ENCODE measurements at places on chromosomes 12 and 14. TPM values are rescaled to one million over a fixed set of nuclear protein-coding genes. Genes with fewer than 3 reads are reported as not detected.

Gene JPH4
- not detected for total RNA-seq

Gene CD163L1
- 3.5 TPM for total RNA-seq

Gene KRT80
- 27.4 TPM for total RNA-seq

Gene PZP
- not detected for total RNA-seq

Gene TIMELESS
- 14.0 TPM for total RNA-seq

Gene HOXC6
- 11.5 TPM for total RNA-seq

Gene NEUROD4
- not detected for total RNA-seq

Gene DPY19L2
- total RNA-seq: not detected

Gene PTPRB
- total RNA-seq: 0.69 TPM

Gene RNASE2
- not detected for total RNA-seq

DNA sequence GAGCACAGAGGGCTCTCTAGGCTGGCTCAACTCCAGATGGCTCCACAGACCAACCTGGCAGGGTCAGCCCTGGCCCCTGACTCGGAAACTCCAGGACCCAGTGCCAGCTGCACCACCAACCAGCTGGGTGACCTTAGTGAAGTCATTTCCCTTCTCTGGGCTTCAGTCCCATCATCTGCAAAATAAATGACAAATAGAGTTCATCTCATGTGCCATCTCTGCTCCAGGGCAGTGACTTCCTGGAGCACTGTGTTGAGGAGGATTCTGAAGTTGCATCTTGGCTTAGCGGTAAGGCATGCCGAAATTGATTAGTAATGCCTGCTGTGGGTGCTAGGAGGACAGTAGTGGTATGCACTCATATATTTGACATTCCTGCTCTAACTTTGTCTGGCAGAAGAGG, 31.5 kb downstream of the DTX1 start:
- H3K4me1 ChIP-seq: no peaks in the 10 kb centered on the region
- no peak overlapping the region for H3K27ac ChIP-seq
- no peak for DNase-seq
- H3K36me3 ChIP-seq: no peaks in the 10 kb centered on the region

DNA sequence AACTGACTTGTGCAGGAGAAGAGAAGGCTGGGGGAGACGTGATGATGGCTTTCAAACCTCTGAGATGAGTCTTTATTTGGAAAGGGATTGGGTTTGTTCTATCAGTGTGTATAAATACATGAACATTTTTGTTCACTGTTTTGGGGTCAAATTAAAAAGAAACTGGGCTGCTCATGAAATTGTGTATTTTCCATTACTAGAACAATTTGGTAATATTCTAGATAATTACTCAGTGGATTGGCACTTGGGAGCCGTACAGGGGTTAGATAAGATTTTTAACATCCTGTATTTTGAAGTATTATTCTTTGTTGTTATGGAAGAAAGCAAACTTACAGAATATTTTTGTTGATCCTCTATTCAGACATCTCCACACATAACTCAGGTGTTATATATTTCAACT, 340.6 kb downstream of the PRKD1 start:
- no peak overlapping the region for H3K4me3 ChIP-seq
- H3K36me3 ChIP-seq: no peaks in the 10 kb centered on the region
- no peak overlapping the region for H3K27ac ChIP-seq
- H3K4me1 ChIP-seq: peaks cover 7% of the 10 kb centered on the region
- DNase-seq: no peak
- H3K27me3 ChIP-seq: no peaks in the 10 kb centered on the region

DNA sequence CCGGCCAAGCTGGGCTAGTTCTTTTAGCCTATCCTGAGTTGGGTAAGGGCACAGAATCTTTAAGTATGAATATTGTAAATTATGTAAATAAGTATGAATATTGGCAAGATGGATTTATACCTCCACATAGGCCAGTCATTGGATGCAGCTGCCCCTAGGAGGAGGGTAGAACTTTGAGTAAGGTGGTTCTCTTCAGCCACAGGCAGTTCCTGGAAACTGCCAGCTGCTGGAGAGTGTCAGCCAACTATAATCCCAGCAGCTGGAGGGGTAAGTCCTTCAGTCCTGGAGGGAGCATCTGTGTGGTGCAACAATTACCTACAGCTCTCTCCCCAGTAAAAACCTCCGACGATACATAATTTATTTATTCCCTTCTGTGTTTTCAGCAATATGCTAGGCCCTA, 65.8 kb upstream of the TMPO start:
- no peaks in the 10 kb centered on the region for H3K36me3 ChIP-seq
- peaks cover 17% of the 10 kb centered on the region for H3K4me1 ChIP-seq
- no peaks in the 10 kb centered on the region for H3K27me3 ChIP-seq
- H3K4me3 ChIP-seq: no peak overlapping the region
- DNase-seq: no peak

DNA sequence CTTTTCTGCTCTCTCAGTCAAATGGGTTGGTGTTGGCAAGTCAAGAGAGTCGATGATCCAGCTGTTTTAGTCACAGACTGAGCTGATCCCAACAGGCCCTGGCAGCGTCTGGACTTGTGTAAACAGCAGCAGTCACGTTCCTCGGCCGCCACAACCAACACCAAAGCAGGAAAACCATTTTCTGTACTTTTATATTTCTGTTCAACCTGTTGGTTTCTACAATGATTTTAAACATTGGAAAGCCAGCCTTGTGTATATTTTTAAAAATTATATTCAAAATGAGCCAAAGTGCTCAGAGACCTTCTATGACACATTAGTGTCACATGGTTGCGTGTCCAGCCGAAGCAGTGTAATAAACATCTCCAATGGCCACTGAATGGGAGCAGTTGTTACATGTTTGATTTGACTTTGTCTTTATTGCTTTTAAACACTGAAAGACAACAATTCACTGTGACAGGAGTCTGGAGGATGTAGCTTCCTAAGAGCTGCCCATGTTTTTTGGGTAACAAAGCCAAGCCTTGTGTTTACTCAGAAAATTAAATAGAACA, 5.9 kb upstream of the SIVA1 start:
- peaks cover 25% of the 10 kb centered on the region for H3K4me1 ChIP-seq
- H3K36me3 ChIP-seq: no peaks in the 10 kb centered on the region
- no peaks in the 10 kb centered on the region for H3K27me3 ChIP-seq
- H3K4me3 ChIP-seq: no peak overlapping the region
- peak overlapping the region; percentile 66 for H3K27ac ChIP-seq
- no peak for DNase-seq

- H3K4me1 ChIP-seq: no peaks in the 10 kb centered on the region
- no peak overlapping the region for H3K4me3 ChIP-seq
- H3K36me3 ChIP-seq: no peaks in the 10 kb centered on the region
- no peak overlapping the region for H3K27ac ChIP-seq
- H3K27me3 ChIP-seq: peaks cover 100% of the 10 kb centered on the region
These were observed 453.5 kb downstream of the FOXG1 start for GRCh38 chr14:29220072-29220471.

- H3K4me3 ChIP-seq: no peak overlapping the region
- peak; percentile 4 for DNase-seq
- no peaks in the 10 kb centered on the region for H3K36me3 ChIP-seq
- H3K27me3 ChIP-seq: no peaks in the 10 kb centered on the region
- no peak overlapping the region for H3K27ac ChIP-seq
- no peaks in the 10 kb centered on the region for H3K4me1 ChIP-seq
These were observed 777.9 kb downstream of the FSCB start for GRCh38 chr14:43729143-43729542.

DNA sequence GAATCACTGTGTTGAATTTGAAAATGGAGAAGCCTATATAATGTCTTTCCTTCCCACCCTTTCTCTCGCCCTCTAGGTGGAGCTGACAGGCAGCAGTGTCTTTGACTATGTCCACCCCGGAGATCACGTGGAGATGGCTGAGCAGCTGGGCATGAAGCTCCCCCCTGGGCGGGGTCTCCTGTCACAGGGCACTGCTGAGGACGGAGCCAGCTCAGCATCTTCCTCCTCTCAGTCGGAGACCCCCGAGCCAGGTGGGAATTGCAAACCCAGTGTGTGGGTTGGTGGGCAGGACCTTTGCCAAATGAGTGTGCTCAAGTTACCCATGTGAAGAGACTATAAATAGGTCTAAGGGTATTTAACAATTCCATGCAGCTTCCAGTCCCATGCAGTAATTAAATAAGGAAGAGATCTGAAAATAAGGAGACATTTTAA, 274.7 kb downstream of the EGLN3 start:
- no peak overlapping the region for H3K4me3 ChIP-seq
- no peak overlapping the region for H3K27ac ChIP-seq
- no peaks in the 10 kb centered on the region for H3K27me3 ChIP-seq
- peak; percentile 61 for DNase-seq
- no peaks in the 10 kb centered on the region for H3K36me3 ChIP-seq

DNA sequence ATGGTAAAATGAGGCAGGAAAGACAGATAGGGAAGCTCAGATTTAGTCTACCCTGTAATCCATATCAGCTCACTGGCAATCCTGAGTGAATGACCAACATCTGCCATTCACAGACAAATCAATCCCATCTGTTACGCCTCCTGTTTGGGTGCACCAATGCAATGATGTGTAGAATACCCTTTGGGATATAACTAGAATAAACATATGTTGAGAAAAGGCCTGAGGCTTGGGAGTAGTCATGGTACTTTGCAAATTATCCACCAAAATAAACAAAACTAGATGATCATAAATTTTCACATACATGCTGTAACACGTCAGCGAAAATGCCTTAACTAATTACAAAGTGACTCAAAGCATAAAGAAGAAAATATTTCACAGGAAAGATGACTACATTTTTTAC, 78.8 kb downstream of the KCNC2 start:
- H3K4me3 ChIP-seq: no peak overlapping the region
- no peaks in the 10 kb centered on the region for H3K27me3 ChIP-seq

GRCh38 chr12:47868552-47869031, 36.2 kb downstream of the VDR start:
- H3K4me1 ChIP-seq: peaks cover 17% of the 10 kb centered on the region
- H3K4me3 ChIP-seq: no peak overlapping the region
- DNase-seq: no peak

- H3K4me1 ChIP-seq: no peaks in the 10 kb centered on the region
- H3K27me3 ChIP-seq: no peaks in the 10 kb centered on the region
- no peak for DNase-seq
These were observed 1054.5 kb downstream of the BCL11B start for GRCh38 chr14:98217530-98217929.

GRCh38 chr14:33040372-33041140, 101.9 kb downstream of the NPAS3 start:
- H3K27ac ChIP-seq: no peak overlapping the region
- H3K36me3 ChIP-seq: no peaks in the 10 kb centered on the region
- no peak for DNase-seq
- H3K4me3 ChIP-seq: no peak overlapping the region

DNA sequence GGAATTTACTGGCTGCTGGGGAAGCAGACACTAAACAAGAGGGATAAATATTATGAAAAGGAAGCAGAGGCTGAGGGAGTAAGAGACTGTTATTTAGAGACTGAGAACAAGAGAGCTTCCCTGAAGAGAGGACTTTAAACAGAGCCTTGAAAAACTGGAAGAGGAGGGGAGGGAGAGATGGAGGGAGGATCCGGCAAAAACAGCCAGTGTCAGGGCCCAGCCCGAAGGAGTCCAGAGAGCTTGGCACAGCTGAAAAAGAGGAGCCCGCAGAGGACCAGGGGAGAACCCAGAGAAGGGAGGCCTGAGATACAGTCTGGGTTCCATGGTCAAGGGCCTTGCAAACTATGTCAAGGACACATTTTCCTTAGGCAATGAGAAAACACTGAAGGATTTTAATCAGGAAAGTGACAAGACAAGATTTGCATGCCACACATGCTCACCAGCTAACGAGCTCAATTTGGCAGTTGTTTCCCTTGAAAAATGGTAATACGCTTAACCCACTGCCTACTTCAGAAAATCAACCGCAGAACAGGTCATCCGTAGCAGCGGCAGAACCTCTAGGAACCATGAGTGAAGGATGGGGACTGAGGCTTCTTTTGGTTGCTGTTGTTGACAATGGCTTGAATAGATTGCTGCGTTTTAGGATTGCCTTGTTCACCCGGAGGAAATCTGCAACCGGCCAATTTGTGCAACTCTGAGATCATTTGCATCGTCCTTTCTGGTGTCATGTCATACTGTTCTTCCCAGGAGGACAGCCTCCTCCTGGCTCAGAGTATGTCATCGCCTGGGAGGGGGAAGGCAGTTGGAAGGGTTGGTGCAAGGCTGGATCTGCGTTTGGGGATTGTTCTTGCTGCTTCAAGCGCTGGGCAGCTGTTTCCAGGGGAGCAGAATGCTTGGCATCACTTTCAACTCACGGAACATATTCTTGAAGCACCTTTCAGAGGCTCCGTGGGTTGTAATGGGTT, 108.2 kb downstream of the PRMT8 start:
- H3K27ac ChIP-seq: no peak overlapping the region
- no peak for DNase-seq
- H3K4me3 ChIP-seq: no peak overlapping the region
- no peaks in the 10 kb centered on the region for H3K36me3 ChIP-seq
- peaks cover 18% of the 10 kb centered on the region for H3K27me3 ChIP-seq
- no peaks in the 10 kb centered on the region for H3K4me1 ChIP-seq

DNA sequence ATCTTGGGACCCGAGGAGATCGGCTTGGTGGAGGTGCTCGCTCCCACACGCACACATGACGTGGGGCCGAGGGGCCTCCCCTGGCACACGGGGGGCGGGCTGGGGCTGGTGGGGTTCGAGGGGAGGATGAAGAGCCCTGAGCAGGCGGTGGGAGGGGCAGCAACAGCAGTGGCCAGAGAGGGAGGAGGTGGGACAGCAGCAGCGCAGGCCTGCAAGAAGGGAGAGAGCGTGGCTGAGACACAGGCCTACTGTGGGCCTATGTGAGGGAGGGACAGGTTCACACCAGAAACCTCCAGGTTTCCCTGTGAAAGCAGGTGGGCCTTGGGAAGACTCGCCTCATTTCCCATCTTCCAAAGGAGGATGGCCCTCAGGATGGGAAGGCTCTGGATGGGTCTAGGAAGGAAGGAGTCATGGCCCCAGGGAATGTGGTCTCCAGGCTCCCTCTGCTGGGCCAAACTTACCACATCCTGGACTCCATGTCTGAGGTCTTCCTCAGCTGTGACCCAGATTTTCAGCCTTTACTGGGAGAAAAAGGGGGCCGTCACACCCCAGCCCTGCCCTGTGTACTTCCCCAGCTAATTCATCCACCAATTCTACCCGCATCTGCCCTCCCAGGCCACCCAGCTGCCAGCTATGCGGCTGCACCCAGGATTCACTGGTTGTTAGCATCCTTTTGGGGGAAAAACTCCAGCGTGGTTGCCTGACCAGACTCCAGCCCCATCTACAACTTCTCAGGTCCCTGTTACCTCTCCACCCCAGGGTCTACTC, 2.8 kb downstream of the PIANP start:
- H3K27ac ChIP-seq: no peak overlapping the region
- H3K4me1 ChIP-seq: peaks cover 8% of the 10 kb centered on the region

GRCh38 chr12:45522227-45522626, 207.3 kb upstream of the ARID2 start:
- no peak overlapping the region for H3K4me3 ChIP-seq
- DNase-seq: no peak
- no peaks in the 10 kb centered on the region for H3K4me1 ChIP-seq
- H3K36me3 ChIP-seq: no peaks in the 10 kb centered on the region

- DNase-seq: peak; percentile 23
- H3K4me3 ChIP-seq: no peak overlapping the region
- H3K4me1 ChIP-seq: no peaks in the 10 kb centered on the region
- no peaks in the 10 kb centered on the region for H3K36me3 ChIP-seq
- H3K27ac ChIP-seq: no peak overlapping the region
- H3K27me3 ChIP-seq: no peaks in the 10 kb centered on the region
These were observed 372.5 kb upstream of the DDHD1 start for GRCh38 chr14:53525608-53526007.
